ENCODE measurements at places on chromosomes 2 and 18.

DNA sequence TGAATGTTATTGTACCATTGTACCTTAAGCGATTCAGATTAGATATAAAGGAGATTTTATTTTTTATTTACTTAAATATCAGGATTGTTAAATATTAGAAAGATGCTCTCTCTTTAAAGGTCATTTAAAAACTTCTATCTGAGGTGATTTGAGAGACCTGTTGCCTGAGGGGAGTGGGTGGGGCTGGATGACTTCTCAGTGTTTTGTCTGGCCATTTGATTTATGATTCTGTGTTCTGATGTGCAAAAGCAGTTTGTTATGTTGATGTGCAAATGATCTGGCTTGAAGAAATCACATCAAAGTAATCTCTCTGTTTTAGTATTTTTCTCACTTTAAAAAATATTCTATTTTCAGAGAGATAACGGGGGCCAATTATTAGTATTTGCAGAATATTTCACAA, 370.8 kb downstream of the NUP35 start:
- no peak for DNase-seq

GRCh38 chr2:165950438-165950837, 3.1 kb downstream of the TTC21B start:
- no peak for DNase-seq

- DNase-seq, result no peak
These were observed 178.6 kb downstream of the MGAT5 start for GRCh38 chr2:134432435-134432883.

DNA sequence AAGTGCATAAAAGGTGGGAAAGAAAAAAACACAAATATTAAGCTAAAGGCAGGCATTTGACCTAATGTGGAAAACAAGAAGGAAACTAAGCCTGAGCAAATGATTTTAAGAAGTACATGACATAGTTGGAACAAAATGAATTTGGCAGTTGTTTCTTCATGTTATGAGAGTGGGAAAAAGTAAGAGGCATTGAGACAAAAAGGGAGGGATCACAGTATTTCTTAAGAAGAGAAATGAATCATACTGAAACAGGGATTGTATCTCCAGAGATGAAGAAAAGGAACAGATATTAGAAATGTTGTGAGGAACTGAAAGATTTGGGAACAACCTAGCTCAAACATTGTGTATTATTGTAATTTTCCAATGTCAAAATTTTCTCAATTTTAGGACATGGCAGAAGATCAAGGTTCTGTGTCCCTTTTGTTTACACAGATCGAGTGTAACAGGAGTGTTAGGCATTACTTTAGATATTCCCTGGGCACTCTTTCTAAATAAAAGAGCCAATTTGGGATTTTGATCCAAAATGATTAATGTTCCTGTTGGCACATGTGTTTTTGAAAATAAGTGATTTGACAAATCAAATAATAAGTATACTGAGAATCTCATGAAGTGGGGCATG, 98.6 kb downstream of the CALCRL start:
- DNase-seq, result peak; percentile 72

GRCh38 chr2:150752229-150752628, 264.8 kb upstream of the RND3 start:
- no peak for DNase-seq
